Muscle of arm (tissue), 14 donors: ENCODE measurements at places on chromosomes 12 and 14.

- no peak for DNase-seq
These were observed 18.1 kb downstream of the CABP1 start for GRCh38 chr12:120658286-120659150.

DNA sequence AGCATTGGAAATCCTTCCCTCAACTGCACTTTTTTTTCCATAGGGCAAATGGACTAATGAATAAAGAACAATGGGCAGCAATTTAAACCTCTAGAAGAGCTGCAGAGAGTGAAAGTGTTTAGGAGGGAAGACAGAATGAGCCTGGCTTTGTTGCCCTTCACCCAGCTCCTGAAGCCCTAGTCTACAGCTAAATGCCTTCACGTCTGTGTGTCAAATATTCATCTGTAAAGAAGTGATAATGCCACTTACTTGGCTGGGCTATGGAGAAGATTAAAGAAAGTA, 45.6 kb downstream of the FLRT2 start:
- no peak for DNase-seq

DNA sequence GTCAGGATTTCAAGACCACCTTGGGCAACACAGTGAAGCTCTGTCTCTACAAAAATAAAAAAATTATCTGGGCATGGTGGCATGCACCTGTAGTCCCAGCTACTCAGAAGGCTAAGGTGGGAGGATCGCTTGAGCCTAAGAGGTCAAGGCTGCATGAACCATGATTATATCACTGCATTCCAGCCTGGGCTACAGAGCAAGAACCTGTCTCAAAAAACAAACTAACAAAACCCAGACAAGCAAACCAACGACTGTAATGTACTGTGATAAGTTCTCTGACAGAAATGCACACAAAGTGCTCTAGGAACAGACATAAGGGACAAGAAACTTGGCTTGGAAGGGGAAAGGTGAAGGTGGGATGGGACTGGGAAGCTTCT, 22.4 kb downstream of the ENTPD5 start:
- DNase-seq = no peak

DNA sequence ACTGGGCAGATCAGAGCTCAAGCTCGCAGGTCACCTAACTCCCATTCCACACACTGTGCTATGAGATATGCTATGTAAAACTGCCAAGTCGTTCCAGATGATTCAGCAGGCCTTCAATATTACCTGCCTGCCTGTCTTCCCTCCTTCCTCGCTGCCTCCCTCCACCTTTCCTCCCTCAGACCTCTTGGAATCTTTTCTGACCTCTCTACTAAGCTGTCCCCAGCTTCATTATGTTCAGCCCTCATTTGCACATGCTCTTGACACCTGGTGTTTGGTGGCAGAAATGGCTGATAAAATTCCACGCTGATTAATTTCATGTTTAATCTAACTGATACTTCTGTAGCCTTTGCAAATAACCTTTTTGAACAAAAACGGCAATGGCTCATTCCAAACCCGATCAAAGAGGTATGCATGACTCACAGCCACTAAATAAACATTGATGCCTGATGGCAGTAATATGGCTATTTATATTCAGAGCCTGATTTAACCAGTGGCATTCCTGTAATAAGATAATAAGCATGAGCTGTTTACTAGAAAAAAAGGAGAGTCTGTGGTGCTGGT, 130.8 kb upstream of the EGLN3 start:
- no peak for DNase-seq

DNA sequence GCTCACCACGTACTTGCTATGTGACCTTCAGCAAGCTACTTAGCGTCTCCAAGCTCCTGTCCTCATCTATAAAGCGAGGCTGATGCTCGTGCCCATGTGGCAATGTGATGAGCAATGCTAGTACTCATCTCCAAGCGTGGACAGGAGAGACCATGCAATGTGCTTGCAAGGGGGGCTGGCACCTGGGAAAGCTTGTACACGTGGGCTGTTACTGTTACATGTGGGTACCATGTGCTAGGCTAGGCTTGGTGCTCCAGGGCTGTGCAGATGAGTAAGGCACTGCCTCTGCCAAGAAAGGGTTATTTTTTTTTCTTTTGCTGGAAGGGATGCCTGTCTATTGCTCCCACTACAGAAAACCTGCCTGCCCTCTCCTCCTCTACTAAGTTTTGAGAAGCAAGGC, 46.6 kb downstream of the TSPAN11 start:
- no peak for DNase-seq
